ENCODE measurements at places on chromosomes 4 and X.

GRCh38 chrX:103613362-103613890 is 5.7 kb downstream of the TCEAL3 start:
- no peak for DNase-seq

GRCh38 chrX:80335062-80335830 is 85.0 kb upstream of the TENT5D start:
- no peak for DNase-seq

DNA sequence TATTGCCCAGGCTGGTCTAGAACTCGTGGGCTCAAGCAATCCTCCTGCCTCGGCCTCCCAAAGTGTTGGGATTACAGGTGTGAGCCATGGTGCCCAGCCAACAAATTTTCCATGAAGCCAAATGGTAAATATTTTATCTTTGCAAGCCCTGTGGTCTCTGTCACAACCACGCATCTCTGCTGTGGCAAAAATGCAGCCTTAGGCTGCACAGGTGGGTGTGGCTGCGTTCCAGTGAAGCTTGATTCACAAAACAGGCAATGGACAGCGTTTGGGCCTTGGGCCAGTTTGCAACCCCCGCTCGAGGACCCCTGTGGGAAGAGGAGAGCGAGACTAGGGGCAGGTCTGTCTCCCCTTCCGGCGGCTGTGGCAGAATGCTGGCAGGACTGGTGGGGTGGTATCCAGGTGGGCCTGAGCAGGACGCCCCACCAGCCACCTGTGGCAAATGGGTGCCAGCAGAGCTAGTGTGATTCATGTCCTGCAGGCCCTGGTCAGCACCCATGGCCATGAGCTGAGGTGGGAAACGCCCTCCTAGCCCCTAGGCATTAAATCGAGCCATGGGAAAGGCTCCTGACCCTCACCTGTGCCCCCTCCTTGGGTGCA is 19.7 kb downstream of the HTRA3 start:
- no peak for DNase-seq

GRCh38 chr4:160894809-160895208 is 1269.0 kb downstream of the FSTL5 start:
- no peak for DNase-seq

GRCh38 chr4:31548823-31549222 is 828.7 kb downstream of the PCDH7 start:
- DNase-seq: no peak
